ENCODE measurements at places on chromosomes 4 and X.
A peak's percentile ranks its signal among the peaks of the same experiment; 100 is the strongest.

DNA sequence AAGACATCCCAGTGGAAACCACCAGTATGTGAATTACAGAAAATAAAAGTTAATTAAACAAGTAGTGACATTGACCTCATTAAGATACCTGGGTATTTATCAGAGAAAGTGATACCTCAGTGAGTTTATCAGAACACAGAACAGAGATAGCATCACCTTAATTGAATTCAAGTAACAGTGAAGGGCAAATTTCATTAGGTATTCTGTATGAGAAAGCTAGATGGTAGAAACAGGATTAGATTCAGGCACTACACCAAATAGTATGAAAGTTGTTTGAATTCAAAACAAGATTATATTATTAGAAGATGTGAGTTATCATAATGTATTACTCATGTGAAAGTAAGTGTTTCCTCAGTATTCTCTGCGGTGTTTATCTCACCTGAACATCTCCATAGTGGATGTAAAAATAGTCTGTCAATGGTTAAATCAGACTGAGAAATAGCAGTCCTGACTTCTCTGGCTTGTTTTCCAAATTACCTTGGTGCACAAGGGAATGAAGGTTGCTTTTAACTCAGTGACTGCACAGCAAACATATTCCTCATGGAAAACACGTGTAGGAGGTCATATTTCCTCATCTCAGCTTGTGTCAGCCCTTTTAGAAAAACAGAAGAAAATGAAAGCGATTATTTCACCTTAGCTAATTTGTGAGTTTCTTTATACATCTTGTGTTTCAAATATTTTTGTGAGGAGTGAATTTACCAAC lies 79.9 kb upstream of the PCDH18 start:
- no peak overlapping the region for H3K27ac ChIP-seq
- no peaks in the 10 kb centered on the region for H3K36me3 ChIP-seq
- DNase-seq, result no peak
- H3K27me3 ChIP-seq, result no peaks in the 10 kb centered on the region
- no peaks in the 10 kb centered on the region for H3K4me1 ChIP-seq
- H3K4me3 ChIP-seq, result no peak overlapping the region

DNA sequence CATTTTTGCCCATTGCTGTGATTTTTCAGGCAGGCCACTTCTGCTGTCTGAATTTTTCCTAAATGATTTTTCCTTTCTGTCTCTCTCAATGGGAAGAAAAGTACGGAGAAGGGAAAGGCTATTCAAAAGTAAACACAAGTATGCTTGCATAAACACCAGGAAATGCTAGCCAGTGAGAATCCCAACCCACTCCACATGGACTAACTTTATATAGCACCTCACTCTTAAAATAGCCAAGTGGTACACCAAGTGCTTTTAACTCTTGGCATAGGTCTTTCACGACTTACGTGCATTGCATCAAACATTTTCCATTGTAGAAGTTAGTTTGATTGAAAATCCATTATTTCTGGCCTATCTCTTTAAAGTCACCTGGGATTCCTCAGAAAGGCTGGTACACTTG lies 178.9 kb upstream of the SPANXN1 start:
- no peaks in the 10 kb centered on the region for H3K4me1 ChIP-seq
- H3K27me3 ChIP-seq, result no peaks in the 10 kb centered on the region
- no peak overlapping the region for H3K27ac ChIP-seq

DNA sequence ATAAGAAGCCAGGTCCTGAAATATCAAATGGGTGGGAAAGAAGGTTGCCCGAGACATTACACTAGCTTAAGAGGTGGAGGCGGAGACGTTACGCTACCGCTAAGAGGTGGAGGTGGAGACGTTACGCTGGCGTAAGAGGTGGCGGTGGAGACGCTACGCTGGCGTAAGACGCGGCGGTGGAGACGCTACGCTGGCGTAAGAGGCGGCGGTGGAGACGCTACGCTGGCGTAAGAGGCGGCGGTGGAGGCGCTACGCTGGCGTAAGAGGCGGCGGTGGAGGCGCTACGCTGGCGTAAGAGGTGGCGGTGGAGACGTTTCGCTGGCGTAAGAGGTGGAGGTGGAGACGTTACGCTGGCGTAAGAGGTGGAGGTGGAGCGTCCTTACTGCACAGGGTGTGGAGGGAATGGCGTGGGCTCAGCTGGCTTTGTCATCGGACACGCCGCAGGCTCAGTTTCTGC lies 12.8 kb downstream of the CYP4V2 start:
- peak; percentile 44 for DNase-seq
- H3K27me3 ChIP-seq, result no peaks in the 10 kb centered on the region
- no peaks in the 10 kb centered on the region for H3K36me3 ChIP-seq
- no peaks in the 10 kb centered on the region for H3K4me1 ChIP-seq
- H3K27ac ChIP-seq, result peak overlapping the region; percentile 41

DNA sequence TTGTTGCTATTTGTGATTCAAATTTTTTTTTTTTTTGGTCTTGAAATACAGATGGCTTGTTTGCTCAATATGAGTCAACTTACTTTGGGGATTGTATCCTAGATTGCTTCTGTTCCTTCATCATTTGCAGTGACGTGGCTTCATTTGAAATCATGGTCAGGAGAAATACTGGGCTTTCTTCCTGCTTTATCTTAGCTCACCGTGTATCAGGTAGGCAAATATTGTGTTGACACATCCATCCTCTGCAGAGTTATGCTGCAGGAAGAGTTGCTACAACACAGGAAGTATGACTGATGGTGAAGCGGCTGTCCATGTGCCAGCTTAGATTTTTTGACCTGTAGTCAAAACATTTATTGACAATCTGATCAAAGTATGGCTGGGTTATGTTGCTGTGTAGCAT lies 232.2 kb downstream of the C4orf33 start:
- H3K27ac ChIP-seq, result no peak overlapping the region
- no peaks in the 10 kb centered on the region for H3K27me3 ChIP-seq
- DNase-seq, result no peak
- no peaks in the 10 kb centered on the region for H3K36me3 ChIP-seq
- H3K4me1 ChIP-seq, result no peaks in the 10 kb centered on the region

DNA sequence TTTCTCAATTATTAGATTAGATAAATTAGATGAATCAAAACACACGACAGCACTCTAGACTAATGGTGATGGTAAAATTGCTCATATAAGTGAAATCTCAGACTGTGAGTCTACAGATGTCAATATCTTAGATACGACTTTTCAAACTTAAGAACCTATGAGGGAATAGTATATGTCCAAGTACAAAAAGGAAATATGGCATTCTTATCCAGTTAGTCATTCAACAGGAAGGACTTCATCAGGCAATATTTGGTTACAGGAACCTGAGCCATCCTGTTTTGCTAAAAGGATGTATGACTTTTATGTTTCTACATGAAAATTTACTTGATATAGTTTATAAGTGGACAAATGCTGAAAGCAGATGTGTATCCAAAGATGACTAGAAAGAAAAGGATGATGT lies 107.0 kb downstream of the CT47B1 start:
- no peaks in the 10 kb centered on the region for H3K36me3 ChIP-seq
- H3K4me3 ChIP-seq, result no peak overlapping the region
- H3K27ac ChIP-seq, result peak overlapping the region; percentile 35
- H3K4me1 ChIP-seq, result peaks cover 7% of the 10 kb centered on the region
- peak; percentile 81 for DNase-seq
- H3K27me3 ChIP-seq, result no peaks in the 10 kb centered on the region

DNA sequence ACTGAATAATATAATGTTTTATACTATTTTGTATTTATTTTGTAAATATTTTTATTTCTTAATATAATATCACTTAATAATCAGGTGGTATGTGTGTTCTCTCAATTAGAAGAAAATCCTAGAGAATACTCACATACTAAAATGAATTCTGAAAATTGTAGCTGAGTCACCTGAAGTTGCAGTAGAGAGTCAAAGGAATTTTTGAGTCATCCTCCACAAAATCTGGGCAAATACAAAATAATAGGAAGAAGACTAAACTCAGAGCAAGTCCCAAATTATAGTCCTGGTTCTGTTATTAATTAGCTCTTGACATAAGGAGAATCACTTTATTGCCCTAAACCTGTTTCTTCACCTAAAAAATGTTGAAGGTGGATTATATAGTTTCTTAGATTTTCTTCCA lies 57.8 kb downstream of the SPATA4 start:
- H3K27me3 ChIP-seq, result no peaks in the 10 kb centered on the region
- no peak overlapping the region for H3K4me3 ChIP-seq
- peak; percentile 21 for DNase-seq
- H3K36me3 ChIP-seq, result no peaks in the 10 kb centered on the region
- no peaks in the 10 kb centered on the region for H3K4me1 ChIP-seq

GRCh38 chr4:48913346-48913745 lies 6.8 kb upstream of the OCIAD2 start:
- peaks cover 18% of the 10 kb centered on the region for H3K4me1 ChIP-seq
- H3K27ac ChIP-seq, result peak overlapping the region; percentile 53
- no peaks in the 10 kb centered on the region for H3K27me3 ChIP-seq
- no peaks in the 10 kb centered on the region for H3K36me3 ChIP-seq
- no peak overlapping the region for H3K4me3 ChIP-seq

GRCh38 chr4:25076625-25077398 lies 46.1 kb upstream of the LGI2 start:
- no peaks in the 10 kb centered on the region for H3K4me1 ChIP-seq
- no peaks in the 10 kb centered on the region for H3K36me3 ChIP-seq
- H3K4me3 ChIP-seq, result no peak overlapping the region

GRCh38 chrX:42098900-42099299 lies 175.5 kb upstream of the CASK start:
- H3K27ac ChIP-seq, result no peak overlapping the region
- no peaks in the 10 kb centered on the region for H3K27me3 ChIP-seq
- DNase-seq, result no peak
- H3K36me3 ChIP-seq, result no peaks in the 10 kb centered on the region

GRCh38 chr4:48333587-48333986 lies 7.7 kb upstream of the SLAIN2 start:
- DNase-seq, result peak; percentile 3
- H3K4me3 ChIP-seq, result no peak overlapping the region
- no peaks in the 10 kb centered on the region for H3K36me3 ChIP-seq
- no peaks in the 10 kb centered on the region for H3K27me3 ChIP-seq
- peak overlapping the region; percentile 8 for H3K27ac ChIP-seq
- peaks cover 29% of the 10 kb centered on the region for H3K4me1 ChIP-seq

- no peak for DNase-seq
- no peak overlapping the region for H3K27ac ChIP-seq
Measured at GRCh38 chrX:38086451-38087215, 80.3 kb downstream of the SYTL5 start.

DNA sequence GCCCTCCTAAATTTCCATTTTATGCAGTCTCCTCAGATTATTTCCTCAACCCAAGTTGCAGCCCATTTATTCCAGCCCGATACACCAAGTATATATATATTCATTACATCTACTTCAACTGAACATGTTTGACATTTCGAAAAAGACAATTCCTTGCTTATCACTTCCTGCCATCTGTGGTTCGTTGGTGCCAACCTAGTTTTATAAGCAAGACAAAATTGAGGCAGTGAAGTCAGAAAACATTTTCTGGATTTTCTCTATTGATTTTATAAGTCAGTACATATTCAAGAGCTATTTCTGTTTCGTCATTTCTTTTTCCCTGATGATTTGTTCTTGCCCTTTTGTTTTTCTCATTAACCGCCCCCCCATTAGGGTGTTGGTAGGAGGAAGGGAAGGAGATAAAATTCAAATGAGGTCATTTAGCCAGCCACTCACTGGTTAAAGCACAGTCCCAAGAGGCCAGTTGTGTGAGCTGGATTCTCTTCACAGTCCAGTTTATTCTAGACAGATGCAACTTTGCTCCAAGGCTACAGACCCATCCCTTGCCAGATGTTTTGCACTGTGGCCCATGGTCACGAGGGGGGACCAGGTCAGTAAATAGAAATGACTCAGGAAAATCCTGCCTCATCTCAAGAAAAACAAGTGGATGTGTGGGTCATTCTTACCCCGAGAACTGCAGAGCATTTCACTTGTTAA lies 20.3 kb upstream of the VEGFD start:
- DNase-seq, result peak; percentile 15
- no peaks in the 10 kb centered on the region for H3K36me3 ChIP-seq

DNA sequence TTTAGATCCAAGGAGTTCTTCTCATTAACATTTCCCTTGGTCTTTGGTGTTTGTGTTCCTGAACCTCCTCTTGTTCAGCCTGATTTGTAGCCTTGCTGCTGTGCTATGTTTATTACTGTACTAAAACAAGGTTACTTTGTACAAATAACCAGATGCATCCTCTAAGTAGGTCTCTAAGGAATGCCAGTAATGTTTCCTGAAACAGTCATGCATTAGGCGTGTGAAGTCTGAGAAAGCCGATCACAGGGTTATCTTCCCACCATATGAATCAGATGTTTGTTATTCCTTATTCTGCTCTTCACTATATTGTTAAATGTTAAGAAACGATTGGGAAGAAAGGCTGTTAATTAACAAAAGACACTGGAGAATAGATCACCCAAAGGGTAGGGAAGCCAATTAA lies 66.9 kb downstream of the GALNTL6 start:
- H3K27ac ChIP-seq, result no peak overlapping the region
- H3K4me3 ChIP-seq, result no peak overlapping the region
- H3K27me3 ChIP-seq, result no peaks in the 10 kb centered on the region
- DNase-seq, result no peak
- H3K36me3 ChIP-seq, result no peaks in the 10 kb centered on the region

GRCh38 chr4:108512615-108513505 lies 107.5 kb upstream of the RPL34 start:
- no peaks in the 10 kb centered on the region for H3K4me1 ChIP-seq
- peak overlapping the region; percentile 48 for H3K4me3 ChIP-seq
- no peak overlapping the region for H3K27ac ChIP-seq
- H3K36me3 ChIP-seq, result no peaks in the 10 kb centered on the region

DNA sequence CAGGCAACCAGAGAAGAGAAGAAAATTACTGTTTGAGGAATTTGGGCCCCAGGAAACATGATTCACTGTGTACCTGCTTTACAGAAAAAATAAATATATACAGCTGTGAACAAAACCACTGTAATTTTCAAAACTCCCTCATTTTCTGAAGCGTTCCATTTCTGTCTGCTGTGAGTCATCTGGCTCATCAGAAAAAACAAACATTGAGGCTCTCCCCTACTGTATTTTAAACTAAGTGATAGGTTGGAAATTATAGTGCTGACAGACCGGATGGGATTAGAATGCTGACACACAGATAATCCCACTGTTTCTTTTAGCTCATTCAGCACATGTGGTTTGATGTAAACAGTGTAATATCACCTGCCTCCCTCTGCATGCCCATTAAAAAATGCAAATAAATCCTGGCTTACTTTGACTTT lies 847.0 kb downstream of the TRIML1 start:
- H3K4me1 ChIP-seq, result peaks cover 3% of the 10 kb centered on the region
- no peaks in the 10 kb centered on the region for H3K36me3 ChIP-seq
- no peaks in the 10 kb centered on the region for H3K27me3 ChIP-seq
- no peak overlapping the region for H3K4me3 ChIP-seq
- DNase-seq, result peak; percentile 65
- no peak overlapping the region for H3K27ac ChIP-seq

GRCh38 chrX:2828959-2829411 lies 255 bp downstream of the GYG2 start:
- H3K27ac ChIP-seq, result no peak overlapping the region
- H3K36me3 ChIP-seq, result no peaks in the 10 kb centered on the region
- peak; percentile 53 for DNase-seq
- H3K4me3 ChIP-seq, result peak overlapping the region; percentile 58
- no peaks in the 10 kb centered on the region for H3K4me1 ChIP-seq
- peaks cover 28% of the 10 kb centered on the region for H3K27me3 ChIP-seq

DNA sequence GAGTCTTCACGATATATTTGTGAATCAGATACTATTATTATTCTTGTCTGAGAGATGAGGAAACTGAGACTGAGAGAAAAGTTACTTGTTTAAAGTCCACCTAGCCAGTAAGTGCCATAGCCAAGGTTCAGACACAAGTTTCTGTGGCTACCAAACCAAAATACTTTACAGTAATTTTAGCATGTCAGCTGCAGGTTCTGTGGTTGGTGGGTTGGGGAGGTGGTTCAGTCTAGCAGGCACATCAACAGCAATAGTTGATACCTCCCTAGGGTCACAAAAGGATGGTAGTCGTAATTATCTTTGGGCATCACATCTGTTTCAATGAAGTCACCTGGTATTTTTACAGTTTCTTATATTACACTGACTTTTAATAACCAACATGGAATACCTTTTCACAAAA lies 35.6 kb upstream of the EDA2R start:
- H3K27me3 ChIP-seq, result no peaks in the 10 kb centered on the region
- H3K36me3 ChIP-seq, result no peaks in the 10 kb centered on the region
- H3K4me1 ChIP-seq, result peaks cover 9% of the 10 kb centered on the region

All from osteoblast (primary cell).